GOT3 (cell line): ENCODE measurements at places on chromosomes 2 and 18.

- no peak for DNase-seq
Observed at GRCh38 chr2:17475286-17475685, 43.0 kb downstream of the RAD51AP2 start.

DNA sequence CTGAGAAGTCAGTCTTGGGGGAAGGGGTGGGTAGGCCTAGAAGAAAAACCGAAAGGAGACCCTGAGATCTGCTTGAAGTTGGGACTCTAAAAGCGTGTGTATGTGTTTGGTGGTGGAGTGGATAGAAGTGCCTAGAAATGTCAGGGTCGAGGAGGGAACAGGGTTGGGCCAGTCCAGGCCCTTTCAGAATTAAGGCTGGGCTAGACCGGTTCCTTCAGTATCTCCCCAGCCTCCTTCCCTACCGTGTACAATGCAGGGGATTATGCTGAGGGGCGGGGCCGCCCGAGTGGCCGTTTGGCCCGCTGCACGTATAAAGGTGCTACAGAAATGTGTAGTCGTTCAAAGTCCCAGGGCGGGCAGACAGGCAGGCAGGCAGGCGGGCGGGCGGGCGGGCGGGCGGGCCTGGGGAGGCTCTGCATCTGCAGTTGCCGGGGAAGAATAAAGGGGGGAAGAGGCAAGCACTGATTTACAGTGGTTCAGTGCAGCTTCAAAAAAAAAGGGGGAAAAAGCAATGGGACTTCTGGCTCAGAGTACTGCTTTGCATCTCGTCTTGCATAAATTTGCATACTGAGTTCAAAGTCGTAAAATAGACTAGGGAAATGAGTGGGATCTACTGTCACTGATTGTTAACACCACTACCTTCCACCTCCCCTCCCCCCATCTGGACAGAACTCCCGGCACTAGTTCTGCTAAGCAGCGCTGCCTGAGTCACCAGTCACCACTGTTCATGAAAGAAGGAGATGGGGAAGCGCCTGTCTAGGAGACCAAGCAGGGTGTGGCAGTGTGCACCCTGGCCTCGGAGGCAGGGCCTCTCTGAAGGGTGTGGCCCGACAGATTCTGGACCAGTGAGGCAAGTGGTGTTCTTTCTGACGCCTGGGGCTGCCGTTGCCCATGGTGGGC lies 3.6 kb downstream of the IGFBP2 start:
- DNase-seq: no peak

DNA sequence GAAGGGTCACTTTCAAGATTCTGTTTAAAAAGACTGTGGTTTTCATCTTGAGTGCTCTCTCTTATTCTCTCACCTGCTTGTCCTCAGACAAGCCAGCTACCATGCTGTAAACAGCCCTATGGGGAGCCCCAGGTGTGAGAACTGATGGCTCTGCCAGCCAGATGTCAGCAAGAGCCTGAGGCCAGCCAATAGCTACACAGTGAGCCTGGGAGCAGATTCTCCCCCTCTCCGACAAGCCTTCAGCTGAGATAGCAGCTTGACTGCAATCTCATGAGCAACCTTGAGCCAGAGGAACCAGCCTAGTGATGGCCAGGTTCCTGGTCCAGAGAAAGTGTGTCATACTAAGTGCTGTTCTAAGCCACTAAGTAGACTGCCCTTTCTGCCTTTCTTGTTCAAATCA lies 272.1 kb downstream of the NAPG start:
- DNase-seq: no peak

- no peak for DNase-seq
Observed at GRCh38 chr18:68713131-68713530, 1.8 kb downstream of the TMX3 start.
